ENCODE measurements at places on chromosomes 5 and 9. TPM values are rescaled to one million over a fixed set of nuclear protein-coding genes. Genes with fewer than 3 reads are reported as not detected.

The ABL1 gene
- polyA plus RNA-seq, result 6.4 TPM

The FCHO2 gene
- 1.4 TPM for polyA plus RNA-seq

The GRXCR2 gene
- not detected for polyA plus RNA-seq

The SLC27A6 gene
- not detected for polyA plus RNA-seq

The CCNO gene
- not detected for polyA plus RNA-seq

The SUSD3 gene
- polyA plus RNA-seq, result 86.7 TPM

The APBB3 gene
- 2.5 TPM for polyA plus RNA-seq

The C9orf153 gene
- not detected for polyA plus RNA-seq
